ENCODE measurements at places on chromosomes 3 and 15. TPM values are rescaled to one million over a fixed set of nuclear protein-coding genes. Genes with fewer than 3 reads are reported as not detected.

The SERPINI2 gene
- total RNA-seq: not detected

DNA sequence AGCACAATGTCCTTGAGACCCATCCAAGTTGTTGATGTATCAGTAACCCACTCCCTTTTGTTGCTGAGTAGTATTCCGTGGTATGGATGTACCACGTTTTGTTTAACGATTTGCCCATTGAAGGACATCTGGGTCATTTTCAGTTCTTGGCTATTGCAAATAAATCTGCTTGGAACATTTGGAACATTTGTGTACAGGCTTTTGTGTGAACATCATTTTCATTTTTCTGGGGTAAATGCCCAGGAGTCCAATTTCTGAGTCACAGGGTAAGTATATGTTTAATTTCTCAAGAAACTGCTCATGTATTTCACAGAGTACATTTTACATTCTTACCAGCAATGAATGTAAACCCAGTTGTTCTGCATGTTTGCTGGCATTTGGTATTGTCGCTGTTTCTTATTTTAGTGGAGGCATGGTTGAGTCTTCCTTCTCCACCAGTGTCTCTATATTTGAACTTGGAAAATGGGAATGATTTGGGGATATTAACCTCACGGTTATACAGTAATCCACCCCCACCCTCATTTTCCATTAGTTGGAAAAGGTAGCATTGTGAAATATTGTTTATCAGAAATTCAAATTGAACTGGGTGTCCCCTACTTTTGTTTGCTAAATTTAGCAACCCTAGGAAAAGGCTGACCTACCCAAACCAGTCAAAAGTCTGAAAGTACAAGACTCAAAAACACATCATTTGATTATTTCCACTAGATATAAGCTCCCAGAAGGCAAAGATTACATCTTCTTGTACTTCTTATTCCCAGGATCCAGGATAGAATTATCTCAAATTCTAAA lies 30.8 kb downstream of the POMGNT2 start:
- ATAC-seq: no peak

GRCh38 chr3:140588558-140588957 lies 89.3 kb upstream of the TRIM42 start:
- ATAC-seq: no peak

The TCF12 gene
- total RNA-seq: 74.2 TPM

The ANKUB1 gene
- total RNA-seq: not detected

DNA sequence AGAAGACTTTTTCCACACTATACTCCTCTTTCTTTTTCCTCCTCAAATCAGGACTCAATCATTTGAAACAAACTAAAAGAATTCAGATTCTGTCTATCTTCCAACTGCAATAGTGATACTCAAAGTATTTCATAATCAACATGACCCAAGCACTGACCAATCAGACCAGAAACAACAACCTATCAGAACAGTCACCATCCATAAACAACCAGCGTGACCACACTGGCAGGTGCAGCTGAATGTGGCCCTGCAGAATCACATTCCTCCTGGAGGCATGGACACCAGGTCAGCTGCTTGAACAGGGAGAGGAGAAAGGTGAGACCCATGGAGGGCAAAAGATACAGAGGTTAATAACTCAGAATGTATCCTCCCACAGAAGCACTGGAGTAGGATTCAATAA lies 13.3 kb downstream of the HRG start:
- no peak for ATAC-seq

DNA sequence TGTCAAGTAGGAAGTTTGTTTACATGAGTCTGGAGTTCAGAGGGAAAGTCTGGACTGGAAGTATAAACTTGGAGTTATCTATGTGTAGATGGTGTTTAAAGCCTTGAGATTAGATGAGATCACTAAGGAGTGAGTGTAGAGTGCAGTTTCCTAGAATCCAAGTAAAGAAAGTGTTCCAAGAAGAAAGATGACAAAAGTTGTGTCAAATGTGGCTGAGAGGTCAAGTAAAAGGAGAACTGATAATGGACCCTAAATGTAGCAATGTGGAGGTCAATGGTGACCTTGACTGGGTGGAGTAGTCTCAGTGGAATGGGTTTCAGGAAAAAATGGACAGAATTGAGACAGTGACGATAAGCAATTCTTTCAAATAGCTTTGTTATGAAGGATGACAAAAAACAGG lies 39.9 kb upstream of the ULK4 start:
- ATAC-seq: no peak

DNA sequence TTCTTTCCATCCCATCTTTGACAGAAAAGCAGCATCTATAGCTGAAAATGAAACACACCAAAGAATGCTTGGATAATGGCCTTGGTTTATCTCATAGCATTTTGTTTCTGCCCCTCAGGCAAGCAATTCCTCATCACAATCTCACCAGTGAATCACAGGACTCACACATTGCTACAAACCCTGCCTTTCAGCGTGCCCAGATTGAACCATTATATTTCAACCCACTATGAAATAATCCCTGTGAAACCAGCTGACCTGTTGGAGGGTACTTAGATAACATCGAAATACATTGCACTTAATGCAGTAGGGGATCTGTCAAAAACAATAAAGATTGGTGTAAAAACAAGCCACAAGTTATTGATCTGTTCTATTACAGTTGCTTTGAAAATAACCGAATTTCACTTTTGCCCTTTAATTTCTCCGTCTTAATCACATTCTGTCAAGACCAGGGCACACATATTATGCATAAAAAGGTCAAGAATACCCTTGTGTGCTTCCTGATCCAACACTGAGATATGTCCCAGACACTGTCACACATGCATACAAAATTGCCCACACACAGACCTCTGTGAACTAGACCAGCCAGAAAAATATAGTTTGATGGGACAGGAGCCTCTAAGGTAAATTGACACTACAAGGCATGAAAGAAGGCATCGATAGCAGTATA lies 839.8 kb downstream of the NTRK3 start:
- no peak for ATAC-seq

GRCh38 chr15:39304201-39304841 lies 276.6 kb upstream of the THBS1 start:
- no peak for ATAC-seq

The SLC12A1 gene
- total RNA-seq: not detected
